ENCODE measurements at places on chromosomes 16 and 17.

DNA sequence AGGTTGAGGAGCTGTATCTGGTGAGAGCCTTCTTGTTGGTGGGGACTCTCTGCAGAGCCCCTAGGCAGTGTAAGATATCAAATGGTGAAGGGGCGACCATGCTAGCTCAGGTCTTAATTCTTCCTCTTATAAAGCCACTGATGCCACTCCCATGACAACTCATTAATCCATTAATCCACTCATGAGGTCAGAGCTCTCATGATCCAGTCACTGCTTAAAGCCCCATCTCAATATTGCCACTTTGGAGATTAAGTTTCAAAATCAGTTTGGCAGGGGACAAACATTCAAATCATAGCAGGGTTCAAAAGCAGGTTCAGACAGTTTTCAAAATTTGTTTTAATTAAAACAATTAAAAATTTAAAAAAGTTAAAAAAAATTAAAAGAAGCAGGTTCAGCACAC, 13.1 kb upstream of the SPECC1 start:
- no peak for DNase-seq

DNA sequence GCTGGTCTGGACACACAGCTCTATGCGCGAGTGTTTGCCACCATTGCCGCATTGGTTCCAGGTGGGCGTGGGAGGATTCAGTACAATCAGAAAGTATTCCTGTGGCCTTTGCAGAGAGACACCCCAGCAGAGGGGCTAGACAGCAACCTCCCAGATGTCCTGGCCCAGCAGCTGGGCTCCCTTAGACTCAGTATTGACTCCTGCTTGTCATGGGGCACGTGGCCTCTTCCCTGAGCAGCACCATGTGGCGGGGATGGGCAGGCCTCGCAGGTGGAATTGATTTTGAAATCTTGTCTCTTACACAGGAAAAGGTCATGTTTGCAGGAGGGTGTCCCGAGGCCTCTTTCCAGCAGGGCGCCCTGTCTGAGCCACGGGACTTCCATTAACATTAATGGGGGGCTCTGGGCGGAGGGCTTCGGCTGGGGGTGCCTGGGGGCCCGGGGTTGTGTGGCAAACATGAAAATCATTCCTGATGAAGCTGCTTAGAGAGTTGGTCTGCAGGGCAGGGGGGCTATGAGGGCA, 96.4 kb downstream of the C16orf78 start:
- DNase-seq, result no peak

- no peak for DNase-seq
Measured at GRCh38 chr16:2147981-2148671, at the start of gene RAB26. Gene RAB26, plus strand, starts transcription at chr16:2148625. Its CDS starts 159 bp downstream, at chr16:2148784.

DNA sequence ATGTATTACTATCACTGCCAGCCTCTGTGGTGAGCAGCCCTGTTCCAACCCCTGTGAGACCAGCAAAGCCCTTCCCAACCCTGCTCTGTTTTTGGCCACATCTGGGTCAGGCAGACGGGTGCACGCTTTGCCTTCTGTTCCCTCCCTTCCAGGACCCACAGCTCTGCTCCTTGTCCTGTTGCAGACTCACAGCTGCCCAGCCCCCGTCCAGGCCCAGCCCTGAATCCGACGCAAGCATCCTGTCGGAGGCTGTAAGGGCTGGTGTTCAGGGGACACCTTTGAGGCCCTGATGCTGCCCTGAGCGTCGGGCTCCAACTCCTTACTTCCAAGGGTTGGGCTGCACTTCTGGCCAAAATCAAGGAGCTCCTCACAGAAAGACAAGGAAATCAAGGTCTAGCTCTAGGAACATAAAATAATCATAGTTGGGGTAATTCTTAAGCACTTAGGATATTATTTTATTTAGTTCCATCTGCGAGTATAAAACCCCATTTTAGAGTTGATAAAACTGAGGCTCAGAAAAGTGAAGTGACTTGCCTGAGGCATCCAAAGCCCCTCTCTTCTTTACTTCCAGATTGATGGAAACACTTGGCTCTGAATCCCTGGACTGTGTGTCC, 14.3 kb upstream of the SRCIN1 start:
- no peak for DNase-seq

DNA sequence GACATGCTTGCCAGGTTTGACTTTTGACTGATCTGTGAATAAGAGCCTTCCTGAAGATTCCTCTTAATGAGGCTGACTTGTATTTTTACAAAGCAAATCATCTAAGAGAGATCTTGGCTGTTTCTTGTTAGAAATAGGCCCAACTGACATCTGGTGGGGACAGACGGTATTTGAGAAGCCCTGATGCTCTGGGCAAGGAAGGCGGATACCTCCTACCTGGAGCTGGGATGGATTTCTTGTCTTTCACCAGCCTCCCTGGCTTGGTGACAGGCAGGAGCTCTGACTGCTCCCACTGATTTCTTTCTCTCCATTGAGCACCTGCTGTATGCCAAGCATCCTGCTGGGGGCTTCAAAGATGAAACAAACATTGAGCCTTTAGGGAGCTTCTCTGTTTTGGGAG, 40.4 kb downstream of the AKAP1 start:
- DNase-seq, result no peak

DNA sequence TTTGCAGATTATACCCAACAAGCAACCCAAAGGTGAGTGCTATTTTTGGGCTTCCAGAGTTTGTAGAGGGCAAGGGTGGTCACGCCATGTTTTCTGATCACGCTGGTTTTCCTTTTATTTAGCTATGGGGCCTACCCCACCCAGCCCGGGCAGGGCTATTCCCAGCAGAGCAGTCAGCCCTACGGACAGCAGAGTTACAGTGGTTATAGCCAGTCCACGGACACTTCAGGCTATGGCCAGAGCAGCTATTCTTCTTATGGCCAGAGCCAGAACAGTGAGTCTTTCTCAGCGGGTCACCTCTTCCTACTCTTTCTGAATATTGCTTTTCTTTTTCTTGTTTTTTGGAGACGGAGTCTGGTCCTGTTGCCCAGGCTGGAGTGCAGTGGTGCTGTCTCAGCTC, 2.5 kb downstream of the FUS start:
- no peak for DNase-seq

DNA sequence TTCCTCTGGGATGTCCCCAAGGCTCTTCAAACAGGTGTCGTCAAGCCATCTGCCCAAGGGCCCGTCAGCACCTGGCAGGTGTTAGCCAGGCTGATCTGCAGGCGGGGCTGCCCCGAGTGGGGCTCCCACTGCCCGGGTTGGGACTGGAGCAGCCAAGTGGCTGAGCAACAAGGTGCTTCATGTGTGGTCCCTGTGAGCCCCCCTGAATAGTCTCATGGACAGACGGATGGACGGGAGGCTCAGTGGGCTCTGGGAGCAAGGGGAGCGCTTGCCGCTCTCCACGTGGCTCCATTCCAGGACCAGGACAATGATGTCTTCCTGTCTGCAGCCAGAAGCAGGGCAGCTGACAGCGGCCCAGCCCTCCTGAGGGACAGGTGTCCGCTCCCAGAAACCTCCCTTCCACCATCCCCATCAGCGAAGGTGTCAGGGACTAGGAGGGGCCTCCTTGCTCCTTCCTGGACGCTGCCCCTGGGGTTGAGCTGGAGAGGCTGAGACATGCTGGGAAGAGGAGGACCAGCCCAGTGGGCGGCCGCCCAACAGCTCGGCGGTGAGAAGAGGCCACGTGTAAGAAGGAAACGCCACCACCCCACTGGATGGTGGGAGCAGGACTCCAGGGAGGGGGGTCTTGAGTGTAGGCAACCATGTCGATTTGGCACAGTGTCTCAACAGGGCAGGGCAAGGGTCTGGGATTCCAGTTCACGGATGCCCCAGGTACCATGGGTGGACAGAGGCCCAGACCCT, 9.6 kb downstream of the SNAI3 start:
- DNase-seq, result no peak

DNA sequence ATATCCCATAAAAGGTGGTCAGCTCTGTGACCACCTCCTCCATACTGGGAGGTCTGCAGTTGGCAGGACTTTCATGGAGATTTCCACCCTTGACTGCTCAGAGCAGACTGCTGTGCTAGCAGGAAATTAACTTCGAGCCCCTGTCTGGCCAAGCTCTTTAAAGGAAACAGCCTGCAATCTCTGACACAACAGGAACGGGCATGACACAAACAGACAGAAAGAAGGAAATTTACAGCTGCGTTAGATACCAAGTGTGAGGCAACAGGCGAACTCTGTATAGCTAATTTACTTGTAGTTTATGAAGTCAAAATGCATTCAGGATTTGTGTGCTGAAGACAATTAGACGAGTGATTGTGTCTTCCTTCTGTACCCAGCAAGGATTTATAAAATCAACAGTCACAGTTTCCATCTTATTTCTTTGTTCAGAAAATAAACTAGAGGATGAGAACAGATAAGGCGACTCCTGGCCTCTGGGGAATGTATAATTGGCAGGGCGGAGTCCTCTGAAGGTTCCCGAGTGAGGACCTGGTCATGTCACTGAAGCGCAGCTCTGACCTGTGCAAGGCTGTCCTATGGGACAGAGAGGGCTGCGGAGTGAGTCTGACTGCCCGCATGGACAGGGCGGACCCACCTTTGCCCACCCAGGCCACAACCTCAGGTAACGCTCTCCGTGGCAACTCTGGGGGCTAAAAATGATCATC, 16.1 kb downstream of the WIPI1 start:
- no peak for DNase-seq

- no peak for DNase-seq
Measured at GRCh38 chr17:48578616-48579470, 693 bp upstream of the HOXB4 start.

DNA sequence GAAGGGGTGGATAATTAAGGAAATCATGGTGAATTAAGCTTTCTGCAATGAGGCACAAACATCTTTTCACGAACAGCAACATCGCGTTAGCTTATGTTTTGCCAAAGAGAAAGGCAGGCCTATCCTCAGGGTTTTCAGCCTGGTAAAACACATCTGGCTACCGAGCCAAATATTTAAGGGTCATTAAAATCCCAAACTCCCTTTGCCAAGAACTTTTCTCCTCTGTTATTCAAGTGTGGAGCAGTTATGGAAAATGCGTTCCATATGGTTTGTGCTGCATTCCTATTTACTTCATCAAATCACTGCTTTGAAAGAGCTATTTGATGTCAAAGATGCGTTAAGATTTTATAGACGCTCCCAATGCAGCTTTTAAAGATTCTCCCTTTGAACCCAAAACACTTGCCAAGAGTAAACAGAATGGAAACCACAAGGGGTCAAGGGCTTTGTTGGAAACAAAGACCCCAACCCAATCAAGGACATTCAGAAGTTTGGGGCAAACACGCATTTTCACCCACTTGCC, 308.3 kb upstream of the CDH5 start:
- DNase-seq, result no peak

DNA sequence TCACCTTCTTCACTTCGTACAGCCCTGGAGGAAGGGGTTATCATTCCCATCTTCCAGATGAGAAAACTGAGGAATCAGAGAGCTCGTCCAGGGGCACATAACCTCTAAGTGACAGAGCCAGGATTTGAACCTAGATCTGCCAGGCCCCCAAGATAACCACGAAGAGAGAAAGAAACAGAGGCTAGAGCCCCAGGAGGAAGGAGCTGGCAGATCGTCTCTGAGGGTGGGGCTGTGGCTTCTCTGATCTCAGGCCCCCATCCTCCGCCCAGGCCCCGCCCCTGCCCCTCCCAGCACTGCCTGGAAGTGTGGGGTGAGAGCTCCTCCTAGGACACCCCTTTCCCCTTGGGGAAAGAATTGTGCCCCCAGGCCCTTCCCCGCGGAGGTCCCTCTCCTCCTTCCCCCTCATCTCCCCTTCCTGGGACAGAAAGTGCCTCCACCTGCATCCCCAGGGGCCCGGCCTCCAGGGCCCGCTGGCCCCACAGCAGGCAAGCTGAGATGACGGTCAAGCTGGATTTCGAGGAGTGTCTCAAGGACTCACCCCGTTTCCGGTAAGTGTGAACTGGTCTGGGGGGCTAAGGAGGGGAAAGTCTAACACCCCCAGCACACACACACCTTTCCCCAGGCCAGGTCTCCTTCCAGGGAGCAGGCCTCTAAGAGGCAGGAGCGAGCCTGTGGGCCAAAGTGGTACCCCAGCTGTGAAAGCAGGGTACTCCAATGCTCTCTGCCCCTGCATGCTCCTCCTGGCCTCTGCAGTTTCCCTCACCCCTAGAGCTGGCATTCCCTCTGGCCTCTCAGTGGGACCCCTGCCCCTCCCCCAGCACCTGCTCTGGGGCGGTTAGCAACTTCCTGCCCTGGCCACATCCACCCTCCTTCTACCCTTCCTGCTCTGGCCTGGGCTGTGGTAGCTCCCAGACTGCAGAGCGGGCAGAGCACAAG, at the start of gene ACAP1:
Gene ACAP1 (plus strand): TSS at position 290 of the 936 bp plus-strand sequence. CDS start 206 bp downstream, at position 496.
- DNase-seq, result peak; percentile 61

DNA sequence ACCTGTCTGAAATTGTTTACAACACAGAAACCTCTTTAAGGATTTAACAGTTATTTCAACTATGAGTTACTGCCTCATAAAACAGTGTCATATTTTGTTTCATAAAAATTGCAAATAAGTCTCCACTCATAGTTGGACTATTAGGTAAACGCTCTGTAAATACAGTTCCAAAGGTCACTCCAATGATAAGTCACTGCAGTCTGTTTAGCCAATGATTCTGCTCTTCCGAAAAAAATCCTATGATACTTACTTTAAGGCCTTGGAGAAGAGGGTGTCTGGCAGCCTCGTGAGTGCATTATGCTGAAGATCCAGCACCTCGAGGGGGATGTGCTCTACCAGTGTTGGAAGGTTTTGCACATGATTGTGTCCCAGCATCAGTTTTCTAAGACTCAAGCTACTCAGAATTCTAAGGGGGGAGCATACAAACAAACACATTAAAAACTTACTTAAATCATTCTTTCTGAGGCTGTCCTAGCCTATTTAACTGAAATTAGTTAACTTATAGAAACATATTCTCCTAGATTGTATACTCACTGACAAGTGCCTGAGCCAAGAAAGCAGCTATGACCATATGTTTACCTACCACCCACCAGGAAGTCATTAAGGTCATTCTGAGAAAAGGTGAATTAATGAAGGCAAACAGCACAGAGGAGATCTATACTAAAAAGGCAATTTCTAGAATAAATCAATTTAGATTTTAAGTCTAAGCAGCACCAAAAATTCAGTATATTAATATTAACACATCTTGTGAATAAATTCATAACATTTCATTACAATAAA, 41.1 kb downstream of the MARVELD3 start:
- DNase-seq, result no peak

DNA sequence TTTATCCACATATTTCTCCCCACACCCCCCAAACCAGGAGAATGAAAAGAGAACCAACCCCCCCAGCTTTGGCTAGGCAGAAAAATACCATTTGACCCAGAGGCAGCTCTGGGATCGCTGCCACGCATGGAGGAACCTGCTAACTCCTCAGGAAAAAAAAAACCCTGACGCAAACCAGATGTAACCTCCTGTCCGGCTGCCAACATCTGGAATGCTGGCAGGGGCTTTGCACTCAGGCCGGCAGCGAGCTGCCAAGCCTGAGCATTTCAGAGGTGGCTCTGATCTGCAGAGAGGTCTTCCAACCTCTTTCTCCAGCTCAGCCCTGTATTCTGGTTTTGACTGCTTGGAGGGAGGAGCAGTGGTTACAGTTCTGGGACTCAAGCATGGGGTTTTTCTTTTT, 8.2 kb downstream of the IGFBP4 start:
- DNase-seq, result no peak

DNA sequence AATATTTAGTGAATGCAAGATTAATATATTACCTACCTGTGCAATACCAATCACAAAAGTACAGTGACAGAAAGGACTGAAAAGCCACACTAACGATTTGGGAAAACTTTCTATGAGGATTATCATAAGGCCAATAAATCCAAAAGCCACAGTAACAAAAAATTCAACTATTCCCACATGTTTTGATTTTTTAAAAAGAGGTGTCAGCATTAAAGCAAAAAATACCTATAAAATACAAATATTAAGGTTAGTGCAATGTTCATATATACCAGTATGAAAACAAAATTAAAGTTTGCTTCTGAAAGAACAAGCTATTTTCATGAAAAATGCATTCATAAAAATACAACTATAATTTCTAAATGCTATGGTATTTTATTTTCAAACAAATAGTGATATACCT, 24.3 kb downstream of the ABCA5 start:
- no peak for DNase-seq

GRCh38 chr17:82376042-82376730, 4.6 kb downstream of the UTS2R start:
- no peak for DNase-seq

All from stimulated activated CD8-positive, alpha-beta memory T cell treated with anti-CD3 and anti-CD28 coated beads, Interleukin-15, amount 100 ng/mL, for 4 hours (primary cell).